ENCODE measurements at places on chromosomes 6 and 20.

GRCh38 chr20:40865095-40865494 lies 163.5 kb upstream of the TOP1 start:
- no peak for DNase-seq

DNA sequence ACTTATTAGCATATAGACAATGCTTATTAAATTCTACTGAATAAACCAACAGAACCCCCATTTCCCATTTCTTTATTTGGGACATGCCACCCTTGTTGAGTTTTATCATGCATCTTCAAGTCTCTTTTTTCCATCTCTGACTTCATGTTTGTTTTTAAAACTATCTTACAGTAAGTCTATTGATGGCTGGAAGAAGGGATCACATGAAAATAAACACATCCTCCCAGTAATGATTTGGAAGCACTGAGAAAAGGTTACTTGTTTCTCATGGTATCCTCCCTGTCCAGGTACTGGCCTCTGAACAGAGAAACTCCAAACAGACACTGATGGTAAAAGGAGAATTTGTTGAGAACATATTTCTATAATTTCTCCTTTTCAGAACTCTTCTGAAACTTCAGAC lies 74.9 kb downstream of the KIF13A start:
- DNase-seq = no peak

DNA sequence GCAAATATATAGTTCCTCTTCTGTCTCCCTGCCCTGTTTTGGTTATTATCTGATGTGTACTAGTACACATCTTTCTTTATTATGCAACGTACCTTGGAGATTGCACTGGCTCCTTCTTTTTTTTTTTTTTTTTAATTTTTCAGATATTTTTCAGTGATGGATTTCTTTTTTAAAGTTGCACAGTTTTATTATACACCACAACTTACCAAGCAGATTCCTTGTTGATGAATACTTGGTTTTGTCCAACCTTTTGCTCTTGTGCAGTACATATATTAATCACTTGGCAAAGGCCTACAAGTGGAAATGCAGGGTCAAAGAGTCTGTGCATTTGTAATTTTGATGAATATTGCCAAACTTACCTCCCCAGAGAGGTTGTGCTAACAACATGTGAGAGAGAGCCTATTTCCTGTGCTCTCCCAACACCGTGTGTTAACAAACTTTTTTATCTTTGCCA lies 50.1 kb upstream of the RNF24 start:
- DNase-seq = no peak

- DNase-seq = no peak
Observed at GRCh38 chr6:15530411-15530810, 132.4 kb downstream of the DTNBP1 start.

DNA sequence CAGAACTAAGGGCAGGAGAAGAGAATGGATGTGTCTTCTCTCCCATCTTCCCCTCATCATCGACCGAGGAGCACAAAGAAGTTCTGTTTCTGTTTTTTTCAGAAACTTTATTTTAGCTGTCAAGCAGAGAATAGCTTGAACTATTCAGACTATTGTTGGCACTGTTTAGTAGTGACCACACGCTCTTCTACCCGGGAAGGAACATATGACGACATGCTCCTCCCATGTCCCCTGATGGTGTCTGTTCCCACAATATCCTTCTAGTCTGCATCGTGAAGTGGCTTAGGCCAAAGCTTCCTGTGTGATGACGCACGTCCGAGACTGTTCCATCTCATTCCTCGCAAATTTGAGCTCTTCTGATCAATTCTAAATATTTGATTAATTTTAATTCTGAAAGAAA lies 27.2 kb upstream of the KIF25 start:
- no peak for DNase-seq

DNA sequence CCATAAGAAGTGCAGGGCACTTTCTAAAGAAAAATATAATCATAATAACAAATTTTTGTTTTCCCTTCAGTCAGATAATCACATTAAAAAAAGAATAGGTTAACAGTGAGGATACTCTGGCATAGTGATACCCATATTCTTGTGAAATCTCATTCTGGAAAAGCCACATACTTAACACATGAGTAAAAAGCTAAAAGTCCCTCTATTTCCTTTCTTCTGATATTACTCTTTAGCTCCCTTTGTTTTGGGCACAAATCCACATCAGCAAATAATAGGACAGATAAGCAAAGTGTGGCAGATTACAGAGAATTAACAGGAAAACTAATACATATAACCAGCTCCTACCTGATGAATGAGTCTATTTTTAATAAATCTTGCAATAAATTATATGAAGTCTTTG lies 15.8 kb downstream of the SHPRH start:
- no peak for DNase-seq

DNA sequence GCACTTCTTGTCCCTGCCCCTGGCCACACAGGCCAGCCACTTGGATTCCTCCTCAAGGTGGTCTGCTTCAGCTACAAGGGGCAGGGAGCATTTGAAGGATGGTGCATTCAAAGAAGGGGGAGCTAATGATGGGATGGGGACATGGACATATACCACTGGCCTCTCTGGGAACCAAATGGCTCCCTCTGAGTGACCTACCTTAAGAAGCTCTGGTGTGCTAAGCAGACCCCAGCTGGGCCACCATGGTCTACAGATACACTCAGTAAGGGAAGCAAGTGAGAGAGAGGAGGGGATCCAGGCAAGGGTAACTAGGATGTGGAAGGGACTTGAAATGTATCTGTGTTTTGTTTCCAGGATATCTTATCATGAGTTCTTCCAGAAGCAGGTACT lies 62.4 kb downstream of the TTI1 start:
- DNase-seq = no peak

GRCh38 chr20:19802492-19803158 lies 44.6 kb downstream of the RIN2 start:
- no peak for DNase-seq

- no peak for DNase-seq
Observed at GRCh38 chr6:91633374-91634111, 1046.7 kb upstream of the MAP3K7 start.

DNA sequence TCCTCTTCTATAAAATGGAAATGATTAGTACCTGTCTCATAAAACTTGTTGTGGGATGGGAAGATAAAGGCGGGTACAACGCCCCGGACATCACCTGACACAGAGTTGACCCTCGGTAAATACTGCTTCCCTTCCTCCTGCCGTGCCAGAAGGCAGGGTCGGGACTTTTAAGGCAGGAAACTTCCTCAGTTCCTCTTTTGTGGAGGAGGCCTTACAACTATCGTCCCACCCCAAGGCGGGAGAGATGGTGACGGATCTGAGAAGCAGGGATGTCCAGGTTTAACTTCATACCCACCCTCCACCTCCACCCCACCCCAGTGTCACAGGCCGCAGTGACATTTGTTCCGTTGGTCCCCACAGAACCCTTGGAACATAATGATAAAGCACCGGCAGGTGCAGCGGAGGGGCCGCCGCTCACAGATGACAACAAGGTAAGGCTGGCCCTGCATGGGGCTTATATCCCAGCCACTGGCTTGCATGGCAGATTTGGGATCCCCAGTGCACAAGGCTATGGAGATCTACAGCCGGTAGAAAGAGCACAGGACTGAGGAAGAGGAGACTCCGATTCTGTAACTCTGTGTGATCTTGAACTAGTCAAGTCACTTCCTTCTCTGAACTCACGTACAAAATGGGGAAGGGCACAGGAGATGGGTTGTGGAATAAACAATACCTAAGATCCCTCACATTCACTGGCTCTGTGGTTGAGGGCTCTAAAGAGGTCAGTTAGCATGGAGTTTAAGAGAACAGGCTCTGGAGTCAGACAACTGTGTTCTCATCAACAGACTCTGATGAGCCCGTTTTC lies 764 bp downstream of the DNTTIP1 start:
- no peak for DNase-seq

- no peak for DNase-seq
Observed at GRCh38 chr6:119079283-119079809, 882 bp upstream of the FAM184A start.

GRCh38 chr6:14146506-14147096 lies 29.0 kb downstream of the CD83 start:
- no peak for DNase-seq

DNA sequence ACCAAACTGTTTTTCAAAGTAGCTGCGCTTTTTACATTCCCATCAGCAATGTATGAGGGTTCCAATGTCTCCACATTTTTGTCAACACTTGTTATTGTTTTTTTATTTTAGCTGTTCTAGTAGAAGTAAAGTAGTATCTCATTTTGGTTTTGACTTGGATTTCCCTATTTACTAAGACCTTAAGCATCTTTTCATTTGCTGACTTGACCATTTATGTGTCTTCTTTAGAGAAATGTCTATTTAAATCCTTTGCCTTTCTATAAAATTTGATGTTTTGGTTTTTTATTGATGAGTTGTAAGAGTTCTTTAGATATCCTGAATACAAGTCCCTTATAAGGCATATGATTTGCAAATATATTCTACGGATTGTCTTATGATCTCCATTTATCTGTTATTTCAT lies 110.6 kb downstream of the CD164 start:
- DNase-seq = no peak

- no peak for DNase-seq
Observed at GRCh38 chr6:169291646-169292337, 38.1 kb upstream of the THBS2 start.

- no peak for DNase-seq
Observed at GRCh38 chr6:89258912-89259311, 41.8 kb upstream of the GABRR1 start.

GRCh38 chr6:99305021-99305554 lies 44.4 kb downstream of the FAXC start:
- DNase-seq = no peak

DNA sequence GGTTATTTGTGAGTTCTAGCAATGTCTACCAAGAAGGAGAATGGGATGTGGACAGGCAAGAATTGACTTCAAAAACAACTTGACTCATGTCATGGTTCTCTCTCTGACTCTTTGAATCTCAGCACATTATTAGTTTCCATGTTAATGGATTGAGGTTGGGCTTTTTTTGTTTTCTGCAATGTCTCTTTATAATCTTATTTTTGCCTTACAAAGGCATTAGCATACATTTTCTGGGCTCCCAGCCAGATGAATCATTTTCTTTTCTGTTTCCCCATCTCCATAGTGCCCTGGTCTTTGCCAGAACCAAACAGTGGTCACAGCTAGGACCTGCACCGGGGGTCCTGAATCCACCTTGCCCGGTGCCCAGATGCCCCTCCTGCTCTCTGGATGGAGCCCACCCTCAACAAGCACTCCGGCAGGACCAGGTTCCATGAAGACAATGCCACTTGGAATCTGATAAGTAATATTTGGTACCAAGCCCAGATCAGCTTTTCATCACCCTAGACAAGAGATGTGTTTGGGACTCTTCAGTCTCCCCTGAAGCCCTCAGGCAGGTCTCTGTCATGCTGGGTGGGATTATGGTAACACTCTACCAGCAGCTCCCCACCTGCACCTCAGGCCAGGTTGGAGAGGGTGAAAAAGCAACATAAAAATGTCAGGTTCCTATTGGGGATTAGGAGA lies 266.7 kb upstream of the SULF2 start:
- no peak for DNase-seq

DNA sequence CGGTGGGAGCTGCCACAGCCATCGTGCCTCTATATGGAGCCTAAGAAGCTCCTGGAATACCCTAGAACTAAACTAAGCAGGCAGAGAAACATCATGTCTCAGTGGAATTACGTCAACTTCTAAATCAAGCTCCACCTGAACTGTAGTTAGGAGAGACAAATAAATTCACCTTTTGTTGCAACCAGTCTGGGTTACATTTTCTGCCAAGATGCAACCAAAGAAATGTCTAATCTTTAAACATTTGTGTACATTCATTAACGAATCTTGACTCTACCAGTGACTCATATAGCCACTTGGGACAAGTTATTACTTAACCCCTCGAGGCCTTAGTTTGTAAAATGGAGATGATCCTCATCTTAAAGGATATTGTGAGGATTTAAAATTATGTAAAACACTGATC lies 8.9 kb downstream of the PTPRK start:
- no peak for DNase-seq

DNA sequence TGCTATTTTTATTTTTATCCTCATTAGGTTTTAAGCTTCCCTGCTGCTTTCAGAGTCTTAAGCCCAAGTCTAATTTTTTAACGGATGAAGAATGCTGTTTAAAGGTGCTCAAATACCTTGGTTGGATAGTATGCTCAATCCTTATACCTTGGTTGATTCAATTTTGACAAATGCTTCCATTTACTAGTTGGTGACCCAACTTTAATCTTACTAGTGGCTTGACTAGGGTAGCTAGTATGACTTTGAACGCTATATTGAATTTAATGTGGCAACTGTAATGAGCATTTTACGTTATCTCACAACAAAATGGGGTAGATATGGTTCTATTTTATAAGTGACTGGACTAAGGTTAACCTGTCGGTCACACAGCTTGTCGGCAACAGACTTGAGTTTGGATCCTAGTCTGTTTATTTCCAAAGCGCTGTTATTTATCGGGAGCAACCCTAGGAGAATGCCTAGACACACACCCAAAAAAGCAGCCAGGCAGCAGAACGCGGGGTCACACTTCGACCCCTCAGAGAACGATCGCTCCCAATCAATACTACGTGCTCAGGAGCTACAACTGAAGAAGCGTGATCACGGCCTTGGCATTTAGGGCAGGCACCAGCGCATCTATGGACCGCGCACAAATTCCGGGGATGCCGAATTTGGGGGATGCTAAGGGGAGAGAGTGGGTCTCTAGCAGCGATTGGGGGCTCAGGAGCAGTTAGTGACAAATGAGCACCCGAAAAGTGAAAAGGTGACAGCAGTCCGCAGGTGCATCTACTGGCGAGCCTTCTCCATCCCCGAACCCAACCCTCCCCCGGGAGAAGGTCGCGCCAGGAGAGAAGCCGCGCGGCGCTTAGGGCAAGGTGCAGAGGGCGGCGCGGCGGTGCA lies 586 bp upstream of the ALDH5A1 start:
- DNase-seq = no peak

- DNase-seq = no peak
Observed at GRCh38 chr6:18293076-18293904, 29.0 kb upstream of the DEK start.

DNA sequence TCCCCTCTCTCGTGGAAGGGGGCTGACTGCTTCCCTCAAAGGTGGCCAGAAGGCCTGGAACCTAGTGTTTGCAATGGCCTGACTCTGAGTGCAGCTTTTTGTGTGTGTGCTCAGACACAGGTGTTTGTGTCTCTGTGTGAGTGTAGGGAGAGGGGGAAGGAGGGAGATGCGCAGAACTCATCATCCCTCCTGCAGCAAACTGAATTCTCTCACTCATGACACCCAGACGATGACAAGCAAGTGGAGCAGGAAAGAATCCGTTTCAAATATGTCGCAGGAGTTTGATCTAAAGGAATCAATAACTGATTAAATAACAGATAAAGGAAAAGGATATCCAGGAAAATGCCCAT lies 101.4 kb downstream of the TNFAIP3 start:
- DNase-seq = no peak

GRCh38 chr6:38216451-38216850 lies 396.9 kb downstream of the ZFAND3 start:
- DNase-seq = no peak

DNA sequence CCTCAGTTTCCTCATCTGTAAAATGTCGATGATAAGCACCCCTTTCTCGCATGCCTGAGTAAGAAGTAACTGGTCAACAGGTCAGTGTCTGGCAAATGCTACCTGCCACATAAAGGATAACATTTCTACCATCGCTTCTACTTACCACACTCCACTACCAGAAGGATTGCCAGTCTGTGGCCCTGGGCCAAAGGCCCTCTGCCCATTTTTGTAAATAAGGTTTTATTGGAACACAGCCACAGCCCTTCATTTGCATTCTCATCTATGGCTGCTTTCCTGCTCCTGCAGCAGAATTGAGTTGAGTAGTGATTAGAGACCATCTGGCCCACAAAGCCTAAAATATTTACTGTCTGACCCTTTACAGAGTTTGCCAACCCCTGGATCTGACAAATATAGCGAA lies 121.8 kb downstream of the TOX2 start:
- DNase-seq = no peak

GRCh38 chr20:22324505-22324904 lies 259.9 kb downstream of the FOXA2 start:
- DNase-seq = no peak
